Activated T-helper 1 cell treated with anti-CD3 and anti-CD28 coated beads, Interleukin-2, amount 50 U/mL, for 16 hours (primary cell): ENCODE measurements at places on chromosomes 4 and X.
A peak's percentile ranks its signal among the peaks of the same experiment; 100 is the strongest.

DNA sequence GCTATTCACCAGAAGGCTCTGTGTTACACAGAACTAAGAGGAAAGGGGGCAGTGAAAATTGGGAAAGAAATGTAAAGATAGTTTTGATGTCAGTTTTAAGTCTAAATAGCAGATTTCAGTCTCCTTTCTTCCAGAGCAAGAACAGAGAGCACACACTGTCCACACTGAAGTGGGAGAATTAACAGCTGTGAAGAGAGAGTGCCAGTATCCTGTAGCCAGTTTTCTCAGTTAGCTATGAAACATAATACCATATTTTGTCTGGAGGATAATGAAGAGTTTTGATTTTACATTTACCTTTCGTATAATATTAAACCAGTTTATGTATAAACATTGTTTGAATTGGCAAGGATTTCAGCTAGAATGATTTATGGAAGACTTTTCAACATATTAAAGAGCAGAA is 35.1 kb downstream of the FBXO8 start:
- no peak for DNase-seq

GRCh38 chrX:51891821-51892551 is 1.4 kb upstream of the MAGED1 start:
- no peak for DNase-seq

- DNase-seq, result no peak
Measured at GRCh38 chr4:38004887-38005286, 44.7 kb downstream of the PTTG2 start.

GRCh38 chrX:19569121-19569805 is 54.0 kb upstream of the MAP3K15 start:
- no peak for DNase-seq

GRCh38 chr4:140753329-140753728 is 2.9 kb downstream of the TBC1D9 start:
- no peak for DNase-seq

- no peak for DNase-seq
Measured at GRCh38 chrX:131298036-131298435, 8.9 kb upstream of the IGSF1 start.

- no peak for DNase-seq
Measured at GRCh38 chr4:156118507-156119220, 165.0 kb upstream of the CTSO start.

DNA sequence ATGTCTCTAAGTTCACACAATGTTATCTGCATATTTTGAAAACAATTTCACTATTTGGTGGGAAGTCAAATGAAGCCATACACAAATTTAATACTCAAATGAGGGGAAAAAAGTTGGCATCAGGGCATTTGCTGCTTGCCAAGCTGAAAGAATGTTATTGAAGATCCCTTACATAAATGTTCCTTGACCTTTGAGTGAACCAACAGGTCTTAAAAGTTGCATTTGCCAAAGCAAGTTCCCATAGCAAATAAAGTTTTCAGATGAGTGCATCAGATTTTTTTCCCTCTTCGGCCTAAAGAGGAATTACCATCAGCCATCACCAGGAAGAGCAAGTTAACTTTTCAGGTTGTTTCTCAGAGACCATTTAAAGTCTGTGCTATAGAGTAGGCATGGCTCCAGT is 115.9 kb downstream of the COX18 start:
- DNase-seq, result no peak

DNA sequence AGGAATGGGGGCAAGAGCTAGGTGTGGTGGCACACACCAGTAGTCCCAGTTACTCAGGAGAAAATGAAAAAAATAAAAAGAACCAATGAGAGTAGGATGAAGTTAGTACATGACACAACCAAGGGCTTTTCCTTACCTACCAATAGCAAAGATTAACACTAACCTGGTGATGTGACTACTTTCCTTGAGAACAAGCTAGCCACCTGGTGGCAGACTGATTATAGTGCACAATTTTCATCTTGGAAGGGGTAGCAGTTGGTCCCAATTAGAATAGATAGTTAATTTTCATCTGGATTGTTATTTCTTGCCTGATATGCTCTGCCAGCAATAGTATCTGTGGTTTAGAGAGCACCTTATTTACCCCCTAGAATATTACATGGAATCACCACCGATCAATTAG is 1216.8 kb upstream of the PABPC4L start:
- no peak for DNase-seq

DNA sequence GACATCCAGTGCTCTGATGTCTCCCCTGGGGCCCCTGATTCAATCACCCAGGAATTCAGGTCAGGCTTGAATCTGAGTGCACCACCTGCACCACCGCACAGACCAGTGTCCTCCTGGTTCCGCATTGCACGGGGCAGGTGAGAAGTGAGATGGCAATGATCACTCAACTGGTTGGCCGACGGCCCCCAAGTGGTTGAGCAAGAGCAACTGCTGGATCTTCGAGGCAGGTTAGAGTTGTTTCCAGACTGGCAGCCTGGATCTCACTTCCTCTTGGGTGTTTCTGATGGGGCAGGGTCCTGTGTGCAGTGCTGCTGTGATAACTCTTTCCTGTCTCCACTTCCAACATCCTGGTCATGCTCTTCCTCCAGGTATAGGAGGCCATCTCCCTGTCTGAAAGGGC is 50.4 kb downstream of the C4orf50 start:
- DNase-seq, result no peak

DNA sequence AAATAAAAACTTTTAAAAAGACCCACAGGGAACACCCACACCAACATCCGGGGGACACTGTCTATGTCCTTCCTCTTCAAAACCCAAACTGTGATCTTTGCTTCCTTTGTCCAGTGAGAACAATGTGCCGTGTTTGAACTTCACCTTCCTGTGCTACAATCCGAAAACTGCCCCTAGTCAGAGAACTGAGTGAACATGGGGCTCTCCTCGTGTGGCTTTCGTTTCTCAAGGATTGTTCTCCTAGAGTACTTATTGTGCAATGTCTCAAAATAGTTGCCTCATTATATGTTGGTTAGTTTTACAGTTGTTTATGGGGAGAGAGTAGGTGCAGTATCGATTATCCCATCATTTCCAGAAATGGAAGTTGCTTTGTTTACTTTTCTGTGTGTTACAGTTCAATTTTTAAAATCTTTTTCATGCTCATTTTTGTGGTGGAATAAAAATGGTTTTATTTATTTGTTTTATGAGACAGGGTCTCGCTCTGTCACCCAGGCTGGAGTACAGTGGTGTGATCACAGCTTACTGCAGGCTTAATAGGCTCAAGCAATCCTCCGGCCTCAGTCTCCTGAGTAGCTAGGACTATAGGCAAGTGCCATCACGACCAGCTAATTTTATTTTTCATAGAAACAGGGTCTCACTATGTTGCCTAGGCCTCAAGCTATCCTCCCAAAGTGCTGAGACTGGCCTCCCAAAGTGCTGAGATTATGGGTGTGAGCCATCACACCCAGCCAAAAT is 29.9 kb downstream of the RBMX start:
- DNase-seq, result no peak

DNA sequence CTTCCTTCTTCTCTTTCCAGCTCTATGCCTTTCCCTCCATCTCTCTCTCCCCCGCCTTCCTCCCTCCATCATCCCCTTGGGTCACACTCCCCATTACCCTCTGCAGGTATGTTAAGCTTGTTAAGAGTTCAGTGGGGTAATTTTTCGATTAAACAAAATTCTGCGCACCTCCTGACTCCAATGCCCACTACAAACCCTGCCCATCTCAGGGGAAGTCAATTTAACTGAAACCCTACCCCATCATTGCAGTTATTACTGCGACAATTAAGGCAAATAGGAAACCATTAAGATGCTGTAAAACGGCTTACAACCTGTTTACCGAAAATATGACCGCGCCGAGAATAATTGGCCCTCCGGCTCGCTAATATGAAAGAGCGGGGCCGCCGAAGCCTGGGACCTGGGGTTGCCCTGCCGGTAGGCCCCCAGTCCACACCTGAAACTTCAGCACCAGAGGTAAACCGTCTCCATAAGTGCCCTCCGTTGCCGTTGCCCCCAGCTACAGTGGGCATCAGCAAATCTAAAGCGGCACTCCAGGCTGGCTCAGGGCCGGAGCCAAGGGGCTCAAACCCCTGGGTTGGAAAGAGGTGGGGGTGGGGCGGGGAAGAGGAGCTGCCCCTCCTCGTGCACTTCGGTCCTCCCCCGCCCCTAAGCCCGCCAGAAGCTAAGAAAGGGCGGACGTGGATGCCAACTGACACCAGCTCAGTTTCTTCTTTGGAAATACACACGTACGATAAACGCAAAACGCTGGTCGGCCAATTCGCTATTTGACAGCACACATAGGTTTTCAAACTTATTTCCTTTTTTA is 4.8 kb downstream of the ARX start:
- DNase-seq, result no peak

GRCh38 chr4:69025191-69025998 is 70.9 kb upstream of the UGT2B7 start:
- no peak for DNase-seq

- DNase-seq, result no peak
Measured at GRCh38 chrX:37420756-37421155, 71.6 kb downstream of the PRRG1 start.

- DNase-seq, result no peak
Measured at GRCh38 chrX:24574743-24575142, 72.4 kb downstream of the PCYT1B start.

GRCh38 chr4:41865306-41865980 is 69.8 kb upstream of the TMEM33 start:
- no peak for DNase-seq

- no peak for DNase-seq
Measured at GRCh38 chr4:56229947-56230346, 157.3 kb downstream of the AASDH start.

- no peak for DNase-seq
Measured at GRCh38 chr4:84583876-84584380, 1.0 kb downstream of the CDS1 start.

- no peak for DNase-seq
Measured at GRCh38 chr4:3835527-3836405, 69.6 kb downstream of the ADRA2C start.

- DNase-seq, result no peak
Measured at GRCh38 chrX:129932821-129933321, 26.9 kb downstream of the UTP14A start.

DNA sequence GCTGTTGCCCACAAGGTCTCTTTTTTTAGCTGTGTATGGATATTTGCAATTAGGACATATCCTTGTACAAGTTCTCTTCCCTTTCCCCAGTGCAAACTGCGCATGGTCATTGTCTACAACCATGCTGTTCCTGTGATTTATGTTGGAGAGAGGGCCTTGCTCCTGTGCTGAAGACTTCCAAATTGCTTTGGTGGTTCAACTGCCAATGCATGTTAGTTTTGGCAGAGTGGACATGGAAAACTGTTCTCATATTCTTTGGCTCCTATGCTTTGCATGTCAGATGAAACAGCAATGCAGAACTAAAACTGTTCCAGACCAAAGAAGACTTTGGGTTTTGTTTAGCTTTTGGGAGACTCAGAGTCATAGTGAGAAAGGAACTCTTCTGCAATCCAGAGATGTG is 148.8 kb upstream of the EDNRA start:
- no peak for DNase-seq

DNA sequence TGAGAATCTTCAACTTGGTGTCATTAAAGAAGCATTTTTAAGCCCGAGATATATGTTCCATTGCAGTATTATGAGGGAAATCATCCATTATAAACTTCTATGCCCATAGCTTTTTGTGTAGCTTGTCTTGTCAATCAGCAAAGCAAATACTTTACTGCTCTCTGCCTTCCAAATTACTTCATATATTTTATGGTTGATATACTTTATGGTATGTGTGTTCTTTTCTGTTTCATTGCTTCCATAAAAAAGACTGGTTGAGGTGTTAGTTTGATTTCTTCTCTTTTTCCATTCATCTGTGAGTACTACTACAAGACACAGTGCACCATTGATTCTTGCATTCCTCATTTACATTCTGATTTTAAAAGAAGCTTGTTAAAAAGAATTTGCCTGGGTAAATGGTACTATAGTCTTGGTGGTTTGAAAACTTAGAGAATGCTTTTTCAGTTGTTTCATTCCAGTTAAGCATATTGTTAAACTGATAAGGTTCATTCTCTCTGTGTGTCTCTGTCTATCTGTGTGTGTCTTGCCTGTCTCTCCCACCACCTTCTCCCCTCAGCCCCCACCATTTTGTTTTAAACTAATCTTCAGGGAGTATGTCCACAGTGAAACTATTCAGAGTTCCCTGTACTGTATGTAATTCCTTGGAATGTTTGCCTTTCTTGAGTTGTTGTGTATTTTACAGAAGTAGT is 27.1 kb downstream of the STAG2 start:
- no peak for DNase-seq

DNA sequence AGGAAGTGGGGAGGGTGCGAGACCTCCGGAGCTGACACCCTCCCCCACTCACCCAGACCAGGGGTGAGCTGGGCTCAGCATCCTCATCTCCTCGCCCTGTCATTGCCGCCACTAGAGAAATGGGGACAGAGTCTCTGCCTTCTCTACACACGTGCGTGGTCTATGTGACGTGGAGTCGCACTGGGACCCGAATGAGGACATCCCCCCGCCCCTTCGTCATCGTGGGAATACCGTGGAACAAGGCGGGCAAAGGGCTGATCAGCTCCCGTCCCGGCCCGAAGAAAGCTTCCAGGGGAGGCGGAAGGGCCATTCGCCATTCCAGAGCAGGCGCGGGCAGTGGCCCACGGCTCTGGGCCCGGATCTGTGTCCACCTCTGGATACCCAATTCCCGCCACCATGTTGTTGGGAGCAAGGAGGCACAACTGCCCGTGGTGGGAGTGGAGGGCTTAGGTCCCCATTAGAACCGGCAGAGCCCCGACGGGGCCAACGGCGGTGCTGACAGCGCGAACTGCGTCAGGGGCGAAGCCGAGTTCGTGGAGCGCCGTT is 12.0 kb downstream of the HMX1 start:
- no peak for DNase-seq

- peak; percentile 11 for DNase-seq
Measured at GRCh38 chrX:55907968-55908607, 190.5 kb downstream of the RRAGB start.

DNA sequence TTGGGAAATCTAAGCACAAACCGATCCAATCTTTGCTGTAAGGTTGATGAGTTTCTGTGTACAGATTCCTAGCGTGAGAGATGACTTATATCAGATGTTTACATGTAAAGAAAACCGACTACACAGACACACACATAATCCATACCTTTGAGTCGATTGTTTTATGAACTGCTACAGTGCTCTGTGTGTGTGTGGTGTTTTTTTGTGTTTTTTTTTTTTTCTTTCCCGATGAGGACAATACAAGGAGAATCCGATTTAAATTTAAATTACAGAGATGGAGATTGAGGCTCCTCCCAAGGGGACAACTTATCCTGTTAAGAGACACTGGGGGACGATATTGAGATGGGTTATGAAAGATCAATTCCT is 461 bp upstream of the SLC9A6 start:
- DNase-seq, result no peak

DNA sequence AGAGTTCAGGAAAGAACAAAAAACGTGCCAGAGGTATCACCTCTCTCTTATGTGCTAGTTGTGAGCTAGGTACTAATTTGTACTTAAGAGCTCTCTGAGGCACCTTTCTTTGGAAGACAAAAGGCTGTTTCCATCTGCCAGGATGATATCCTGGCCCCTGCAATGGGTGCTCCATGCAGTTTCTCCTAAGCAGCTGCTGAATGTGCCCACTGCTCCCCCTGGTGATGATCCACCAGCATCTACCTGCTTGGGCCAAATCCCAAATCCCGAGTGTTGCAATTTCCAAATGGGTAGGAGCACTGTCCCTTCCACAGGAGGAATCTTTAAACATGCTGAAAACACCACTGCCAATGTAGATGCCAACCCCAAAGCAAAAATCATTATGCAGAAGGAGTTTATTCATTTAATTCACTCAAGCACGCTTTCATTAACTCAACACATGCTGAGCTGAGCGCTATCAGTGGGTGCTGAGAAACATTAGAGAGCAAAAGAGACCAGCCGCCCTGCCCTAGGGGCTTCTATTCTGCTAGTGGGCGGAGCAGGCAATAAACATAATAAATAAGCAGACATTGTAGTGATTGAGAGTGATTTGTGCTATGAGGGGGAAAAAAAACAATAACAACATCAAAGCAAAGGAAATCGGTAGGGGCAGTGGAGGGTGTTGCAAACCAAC is 69.6 kb upstream of the C4orf50 start:
- DNase-seq, result no peak
